AG09319 (cell line): ENCODE measurements at places on chromosomes 4 and X.
A peak's percentile ranks its signal among the peaks of the same experiment; 100 is the strongest.

DNA sequence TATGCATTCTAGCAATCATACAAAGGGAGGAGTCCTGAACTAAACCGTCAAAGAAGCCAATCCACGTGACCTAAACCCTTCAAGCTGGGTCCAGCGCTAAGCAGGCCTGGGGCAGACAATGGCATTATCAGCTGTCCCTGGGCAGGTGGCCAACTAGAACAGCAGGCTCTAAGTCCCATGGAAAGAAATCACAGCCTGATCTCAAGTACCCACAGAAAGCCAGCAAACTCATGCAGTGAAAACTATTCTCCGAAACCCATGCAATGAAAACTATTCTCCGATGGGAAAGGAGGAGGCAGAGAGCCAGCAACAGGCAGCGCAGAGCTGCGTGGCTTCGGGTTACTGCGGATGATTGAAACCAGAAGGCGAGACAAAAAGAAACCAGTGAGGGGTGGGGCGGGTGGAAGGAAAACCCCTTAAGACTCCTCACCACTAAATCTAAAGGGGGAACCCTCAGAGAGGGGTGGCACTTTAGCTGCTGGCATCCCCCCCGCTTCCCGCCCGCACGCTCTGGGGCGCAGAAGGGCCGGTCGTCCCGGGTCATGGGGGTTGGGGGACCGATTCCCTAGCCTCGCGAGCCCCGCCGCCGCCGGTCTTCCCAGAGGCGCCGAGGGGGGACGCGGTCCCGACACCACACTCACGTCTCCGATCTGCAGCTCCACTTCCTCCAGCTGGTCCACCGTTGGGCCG is 567 bp downstream of the C4orf46 start:
- peak; percentile 70 for DNase-seq

- DNase-seq: no peak
Measured at GRCh38 chr4:8443801-8444200, 3.2 kb downstream of the TRMT44 start.

- no peak for DNase-seq
Measured at GRCh38 chrX:118115953-118116712, 477 bp downstream of the KLHL13 start.

DNA sequence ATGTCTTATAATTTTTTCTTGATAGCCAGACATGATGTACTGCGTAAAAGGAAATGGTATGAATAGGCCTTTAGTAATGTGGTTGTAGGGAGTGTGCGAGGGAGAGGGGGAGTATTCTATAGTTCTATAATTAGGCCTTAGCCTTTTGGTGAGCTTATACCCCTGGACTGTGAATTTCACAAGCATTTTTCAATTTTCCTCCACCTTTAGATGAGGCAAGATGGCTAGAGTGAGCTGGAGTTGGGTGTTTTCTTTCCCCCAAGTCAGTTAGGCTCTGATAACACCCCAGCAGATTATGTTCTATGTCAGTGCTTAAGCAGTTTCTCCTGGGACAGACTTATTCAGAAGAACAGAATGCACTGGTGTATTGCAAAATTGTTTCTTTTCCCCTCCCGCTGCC is 210.2 kb upstream of the NPY2R start:
- no peak for DNase-seq

DNA sequence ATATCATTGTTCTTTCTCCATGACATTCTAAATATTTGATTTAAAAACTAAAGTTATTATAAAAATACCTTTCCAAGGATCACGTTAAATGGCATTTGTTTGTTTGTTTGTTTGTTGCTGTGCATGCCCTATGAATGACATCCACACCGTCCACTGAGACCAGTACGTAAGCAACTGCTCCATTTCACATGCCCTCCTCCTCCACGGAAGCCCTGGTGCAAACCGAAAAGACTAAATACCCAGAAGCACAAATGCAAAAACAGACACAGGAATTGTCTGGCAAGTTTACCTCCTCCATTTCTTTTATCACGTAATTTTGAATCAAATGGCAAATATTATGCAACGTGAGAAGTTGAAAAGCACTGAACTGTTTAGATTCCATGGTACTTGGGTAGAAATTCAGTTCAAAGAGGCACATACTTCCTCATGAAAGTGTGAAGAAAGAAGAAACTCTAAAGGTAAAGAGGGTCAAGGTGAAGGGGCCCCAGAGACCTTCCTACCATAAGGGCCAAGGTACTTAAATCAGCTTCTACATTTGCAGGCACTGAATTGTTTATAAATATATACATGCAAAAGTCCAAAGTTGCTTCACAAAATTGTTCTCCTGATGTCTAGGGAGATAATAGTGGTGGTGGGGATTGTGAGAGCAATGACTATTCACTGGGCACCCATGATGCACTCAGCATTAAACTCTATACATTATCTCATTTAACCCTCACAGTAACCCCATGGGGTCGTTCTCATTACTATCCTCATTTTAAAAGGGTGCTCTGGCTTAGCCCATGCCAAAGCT is 23.4 kb downstream of the IRF2 start:
- no peak for DNase-seq

DNA sequence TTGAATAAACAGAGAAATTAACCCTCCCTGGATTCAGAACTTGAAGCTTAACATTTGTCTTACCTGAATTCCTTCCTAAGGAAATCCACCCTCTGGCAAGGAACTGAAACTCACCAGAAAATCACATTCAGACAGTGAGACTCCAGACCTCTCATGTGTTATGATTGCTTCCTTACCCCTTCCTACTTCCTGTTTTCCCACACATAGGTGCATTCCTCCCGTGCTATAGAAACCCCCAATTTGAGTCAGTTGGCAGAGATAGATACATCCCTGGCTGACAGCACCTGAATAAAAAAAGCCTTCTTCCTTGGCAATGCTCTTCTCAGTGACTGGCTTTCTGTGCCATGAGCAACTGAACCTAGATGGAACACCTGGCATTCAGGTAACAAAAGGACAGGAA is 157.0 kb upstream of the SMIM31 start:
- DNase-seq: no peak

DNA sequence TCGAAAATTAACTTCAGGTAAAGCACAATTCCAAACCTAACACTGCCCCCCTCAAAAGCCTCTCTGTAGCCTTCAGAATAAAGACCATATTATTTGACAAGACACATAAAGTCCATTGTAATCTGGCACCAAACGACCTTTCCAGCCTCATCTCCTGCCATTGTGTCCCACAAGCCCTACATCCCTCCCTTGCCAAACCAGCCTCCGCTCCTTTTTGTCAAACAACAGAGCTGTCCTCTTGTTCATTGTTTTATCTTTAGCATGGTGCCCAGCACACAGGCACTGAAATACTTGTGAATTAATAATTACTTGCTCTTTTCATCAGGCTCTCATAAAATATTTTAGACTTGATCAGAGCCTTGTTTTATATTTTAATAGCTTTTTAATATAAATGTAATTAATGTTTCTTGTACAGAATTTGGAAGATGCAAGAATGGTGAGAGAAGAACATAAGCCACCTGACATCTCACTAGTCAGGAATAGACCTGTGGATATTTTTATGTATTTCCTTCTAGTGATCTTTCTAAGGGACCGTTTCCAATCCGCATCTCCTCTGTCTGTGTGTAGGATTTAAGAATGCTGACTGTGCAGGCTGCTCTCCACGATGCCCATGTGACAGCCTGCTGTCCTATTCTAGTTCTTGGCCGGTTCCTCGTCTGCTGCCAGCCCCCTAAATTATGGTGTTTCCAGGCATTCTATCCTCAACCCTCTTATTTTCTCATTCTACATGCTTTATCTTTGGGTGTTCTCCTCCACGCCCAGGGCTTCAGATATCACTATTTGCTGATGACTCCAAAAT is 3.0 kb upstream of the IRF2 start:
- DNase-seq: no peak

- DNase-seq: no peak
Measured at GRCh38 chrX:53160297-53160983, 64.6 kb downstream of the KDM5C start.

- DNase-seq: no peak
Measured at GRCh38 chrX:153903238-153903980, 1.1 kb upstream of the AVPR2 start.

DNA sequence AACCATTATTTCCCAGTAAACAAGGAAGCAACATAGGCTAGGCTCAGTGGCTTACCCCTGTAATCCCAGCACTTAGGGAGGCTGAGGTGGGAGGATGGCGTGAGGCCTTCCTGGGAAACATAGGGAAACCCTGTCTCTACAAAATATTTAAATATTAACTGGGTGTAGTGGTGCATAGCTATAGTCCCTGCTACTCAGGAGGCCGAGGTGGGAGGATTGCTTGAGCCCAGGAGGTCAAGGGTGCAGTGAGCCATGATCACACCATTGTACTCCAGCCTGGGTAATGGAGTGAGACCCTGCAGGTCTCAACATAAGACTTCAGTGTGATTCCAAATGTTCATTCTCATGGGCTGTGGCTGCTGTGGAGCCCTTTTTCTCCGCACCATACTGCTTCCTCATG is 34.9 kb downstream of the FHDC1 start:
- DNase-seq: no peak

DNA sequence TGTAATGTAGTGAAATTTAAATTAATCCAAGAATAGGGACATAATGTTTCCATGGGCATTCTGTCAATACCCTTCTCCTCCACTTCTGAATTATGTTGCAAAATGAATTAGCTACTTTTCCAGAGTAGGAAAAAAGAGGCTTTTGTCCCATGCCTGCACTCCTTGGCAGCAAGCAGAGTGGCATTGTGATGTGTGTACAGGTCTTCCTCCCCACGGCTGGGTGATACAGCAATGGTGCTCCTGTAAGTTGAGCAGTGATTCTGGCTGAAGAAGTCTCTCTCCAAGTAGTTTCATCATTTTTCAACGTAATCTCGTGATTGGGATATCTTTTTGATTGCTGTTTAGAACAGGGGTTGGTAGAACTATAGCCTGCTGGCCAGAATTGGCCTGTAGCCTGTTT is 59.9 kb downstream of the KIT start:
- no peak for DNase-seq

- DNase-seq: no peak
Measured at GRCh38 chr4:164428561-164428960, 325.4 kb upstream of the SMIM31 start.

DNA sequence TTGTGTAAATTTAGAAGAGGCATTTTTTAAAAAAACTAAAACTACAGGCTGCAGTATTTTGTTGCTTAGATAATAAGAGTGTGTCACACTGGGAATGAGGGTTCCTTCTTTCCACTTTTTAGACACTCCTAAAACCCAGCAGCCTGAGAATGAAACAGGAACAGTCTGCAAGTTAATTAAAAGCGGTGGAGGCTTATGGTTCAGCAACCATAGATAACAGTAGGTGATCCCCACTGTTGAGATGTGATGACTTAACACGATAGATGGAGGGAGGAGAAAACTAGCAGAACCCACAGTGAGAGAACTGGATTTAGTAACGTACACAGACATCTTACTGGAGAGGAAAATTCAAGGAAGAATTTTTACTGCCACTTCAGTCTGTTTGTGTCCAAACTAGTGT is 767.3 kb downstream of the C4orf33 start:
- DNase-seq: no peak

DNA sequence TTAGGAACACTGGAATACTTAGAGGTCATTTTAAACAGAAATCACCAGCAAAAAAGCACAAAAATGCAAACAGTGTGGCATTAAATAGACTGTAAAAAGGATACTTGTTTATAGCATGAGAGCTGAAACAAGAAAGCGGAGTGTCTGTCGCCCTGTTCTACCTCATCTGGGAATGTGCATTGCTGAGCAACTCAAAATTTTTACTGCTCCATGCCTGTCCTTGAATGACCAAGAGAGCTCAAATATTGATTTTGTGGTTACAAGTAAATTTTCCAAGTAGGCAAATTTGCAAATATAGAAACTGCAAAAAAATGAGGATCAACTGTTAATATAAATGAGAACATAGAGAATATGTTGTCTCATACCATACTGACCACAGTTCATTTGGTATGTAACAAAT is 25.5 kb downstream of the AP1AR start:
- no peak for DNase-seq

GRCh38 chrX:12989461-12989860 is 14.6 kb downstream of the TMSB4X start:
- DNase-seq: no peak

- peak; percentile 31 for DNase-seq
Measured at GRCh38 chr4:1939664-1940509, 68.7 kb downstream of the NSD2 start.

GRCh38 chrX:17559728-17560379 is 177.4 kb upstream of the SCML1 start:
- peak; percentile 70 for DNase-seq

GRCh38 chr4:75907966-75908365 is 5.7 kb upstream of the PPEF2 start:
- DNase-seq: no peak

DNA sequence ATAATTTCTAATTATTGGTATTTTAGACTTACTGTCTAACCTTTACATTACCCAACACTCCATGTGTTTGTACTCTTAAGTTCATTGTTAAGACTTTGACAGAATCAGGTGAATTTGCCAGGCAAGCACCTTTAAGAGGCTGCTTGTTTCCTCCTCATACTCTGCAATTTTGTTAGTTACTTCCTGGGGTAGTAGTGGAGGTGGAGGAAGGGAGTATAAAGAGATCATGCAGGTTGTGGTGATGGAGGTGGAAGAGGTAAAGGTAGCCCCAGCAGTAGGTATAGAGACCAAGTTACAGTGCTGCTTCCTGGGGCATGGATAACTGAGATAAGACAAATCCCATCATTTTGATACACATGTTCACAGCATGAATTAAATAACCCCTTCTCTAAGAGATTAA is 6.7 kb downstream of the WDR44 start:
- no peak for DNase-seq

- no peak for DNase-seq
Measured at GRCh38 chr4:47442980-47443379, 20.5 kb downstream of the COMMD8 start.

DNA sequence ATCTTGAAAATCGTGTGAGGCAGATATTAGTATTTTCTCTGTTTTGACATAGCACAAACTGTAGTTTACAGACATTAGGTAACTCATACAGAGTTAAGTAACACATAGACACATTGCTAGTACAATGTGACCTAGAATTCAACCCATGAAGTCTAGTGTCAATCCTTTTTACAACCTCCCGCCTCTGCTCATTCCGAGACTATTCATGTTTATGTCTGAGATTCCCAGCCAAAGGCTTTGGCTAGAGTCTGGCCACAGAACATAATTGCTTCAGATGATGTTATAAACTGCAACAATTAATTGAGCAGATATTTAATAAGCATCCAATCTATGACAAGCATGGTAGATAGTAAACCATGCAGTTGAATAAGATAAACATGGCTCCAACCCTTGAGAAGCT is 841.0 kb downstream of the STIM2 start:
- DNase-seq: no peak

GRCh38 chr4:86220121-86220520 is 139.7 kb downstream of the MAPK10 start:
- no peak for DNase-seq

GRCh38 chr4:168743601-168744000 is 246.7 kb downstream of the PALLD start:
- no peak for DNase-seq

- no peak for DNase-seq
Measured at GRCh38 chr4:184039963-184040383, 134.9 kb downstream of the STOX2 start.

DNA sequence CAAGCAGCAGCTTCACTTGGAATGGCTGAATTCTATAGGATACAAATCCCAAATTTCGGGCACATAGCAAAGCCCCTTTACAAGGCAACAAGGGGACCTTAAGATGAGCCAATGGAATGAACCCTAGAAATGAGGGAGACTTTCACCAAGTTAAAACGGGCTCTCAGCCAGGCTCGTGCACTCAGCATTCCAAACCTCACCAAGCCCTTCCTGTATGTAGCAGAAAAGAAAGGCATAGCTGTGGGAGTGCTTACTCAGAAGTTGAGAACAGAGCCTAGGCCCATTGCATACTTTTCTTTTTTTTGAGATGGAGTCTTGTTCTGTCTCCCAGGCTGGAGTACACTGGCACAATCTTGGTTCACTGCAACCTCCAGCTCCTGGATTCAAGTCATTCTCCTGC is 10.8 kb upstream of the HERC5 start:
- DNase-seq: no peak
